CD4-positive, alpha-beta T cell treated with Interleukin-6 at 100 ng/mL for 8 hours (primary cell): ENCODE measurements at places on chromosomes 4 and X.
A peak's percentile ranks its signal among the peaks of the same experiment; 100 is the strongest.

DNA sequence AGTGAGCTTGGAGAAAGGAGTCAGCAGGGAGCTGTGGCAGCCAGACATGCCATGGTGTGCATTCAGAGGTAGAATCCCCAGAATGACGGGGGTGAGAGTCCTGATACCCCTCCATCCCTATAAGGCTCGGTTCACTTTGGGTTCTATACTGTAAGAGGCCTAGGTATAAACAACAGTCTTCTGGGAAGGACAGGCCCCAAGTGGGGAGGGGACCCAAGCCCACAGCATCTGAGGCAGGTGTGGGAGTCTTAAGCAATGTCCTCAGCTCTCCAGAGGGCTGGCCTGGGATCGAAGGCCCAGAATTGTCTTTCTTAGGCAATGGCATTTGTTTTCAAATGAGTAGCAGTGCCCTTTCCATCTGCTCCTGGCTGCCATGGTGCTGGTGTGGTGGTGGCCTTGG is 50.2 kb upstream of the MAMLD1 start:
- DNase-seq = no peak

DNA sequence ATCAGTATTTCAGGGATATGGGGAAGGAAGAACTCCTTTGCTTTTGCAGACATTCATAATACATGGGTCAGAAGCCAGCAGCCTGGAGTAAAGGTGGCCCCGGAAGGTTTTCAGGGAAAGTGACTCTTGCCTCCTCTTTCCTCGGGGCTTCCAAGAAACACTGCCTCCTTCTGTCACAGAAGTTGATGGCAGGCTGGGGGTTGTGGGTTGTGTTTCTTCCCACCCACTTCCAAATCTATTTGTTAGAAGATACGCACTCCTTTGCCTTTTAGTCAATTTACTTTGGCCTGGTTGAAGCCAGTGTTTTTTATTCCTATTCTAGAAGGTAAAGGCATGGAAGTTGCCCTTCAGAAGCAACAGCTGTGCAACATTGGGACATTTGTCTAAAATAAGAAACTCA is 19.7 kb downstream of the KIT start:
- DNase-seq = no peak

- no peak for DNase-seq
Measured at GRCh38 chr4:185322803-185323202, 72.9 kb downstream of the LRP2BP start.

- no peak for DNase-seq
Measured at GRCh38 chr4:20318909-20319277, 67.2 kb downstream of the SLIT2 start.

GRCh38 chrX:12363216-12363615 is 224.9 kb downstream of the FRMPD4 start:
- DNase-seq = no peak

GRCh38 chrX:95678679-95679078 is 1006.0 kb upstream of the DIAPH2 start:
- no peak for DNase-seq

- DNase-seq = no peak
Measured at GRCh38 chrX:122934131-122934530, 249.9 kb upstream of the GRIA3 start.

DNA sequence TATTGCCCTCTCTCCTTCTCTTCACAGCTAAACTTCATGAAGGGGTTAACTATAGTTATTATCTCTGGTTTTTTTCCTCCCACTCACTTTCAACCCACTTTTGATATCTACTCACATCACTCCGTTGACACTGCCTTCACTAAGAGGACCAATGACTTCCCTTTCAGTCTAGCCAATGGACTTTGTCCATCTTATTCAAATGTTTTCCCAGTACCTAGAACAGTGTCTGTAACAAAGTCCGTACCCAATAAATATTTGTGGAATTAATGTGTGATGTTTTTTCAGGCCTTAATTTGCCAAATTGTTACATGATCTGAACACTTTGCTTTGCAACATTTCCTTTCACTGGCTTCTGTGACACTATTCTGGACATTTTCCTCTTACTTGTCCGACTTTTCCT is 106.0 kb upstream of the AR start:
- no peak for DNase-seq

DNA sequence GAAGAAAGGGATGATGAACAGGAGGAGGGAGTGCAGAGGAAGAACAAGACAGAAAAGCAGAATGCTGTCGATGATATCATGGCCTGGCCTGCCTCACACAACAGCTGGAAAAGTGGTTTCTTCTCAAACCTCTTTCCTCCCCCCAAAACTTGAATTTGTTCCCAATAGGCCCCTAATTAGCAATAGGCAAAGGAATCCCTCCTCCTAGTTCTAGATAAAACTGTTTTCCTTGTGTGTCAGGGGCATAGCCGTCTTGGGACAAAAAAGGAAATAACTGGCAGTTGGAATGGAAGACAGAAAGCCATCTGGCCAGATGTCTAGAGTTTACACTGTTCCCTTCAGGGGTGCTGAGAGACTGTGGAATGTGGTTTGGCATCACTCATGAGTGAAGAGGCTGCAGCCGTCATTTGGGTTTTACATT is 177.8 kb upstream of the C1QTNF7 start:
- DNase-seq = no peak

DNA sequence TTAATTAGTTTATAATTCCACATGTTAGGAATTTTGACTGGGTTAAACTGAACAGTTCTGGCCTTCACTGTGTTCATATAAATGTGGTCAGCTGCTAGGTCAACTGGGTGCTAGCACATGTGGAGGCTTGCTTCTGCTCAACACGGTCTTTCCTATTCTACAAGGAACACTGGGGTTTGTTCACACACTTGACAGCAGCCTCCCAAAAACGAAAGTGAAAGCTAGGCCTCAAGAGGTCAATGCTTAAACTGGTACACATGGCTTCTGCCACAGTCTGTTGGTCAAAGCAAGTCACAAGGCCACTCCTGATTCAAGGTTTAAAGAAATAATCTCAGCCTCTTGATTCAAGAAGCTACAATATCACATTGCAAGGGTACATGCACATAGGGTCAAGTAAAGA is 126.5 kb downstream of the QDPR start:
- peak; percentile 19 for DNase-seq

DNA sequence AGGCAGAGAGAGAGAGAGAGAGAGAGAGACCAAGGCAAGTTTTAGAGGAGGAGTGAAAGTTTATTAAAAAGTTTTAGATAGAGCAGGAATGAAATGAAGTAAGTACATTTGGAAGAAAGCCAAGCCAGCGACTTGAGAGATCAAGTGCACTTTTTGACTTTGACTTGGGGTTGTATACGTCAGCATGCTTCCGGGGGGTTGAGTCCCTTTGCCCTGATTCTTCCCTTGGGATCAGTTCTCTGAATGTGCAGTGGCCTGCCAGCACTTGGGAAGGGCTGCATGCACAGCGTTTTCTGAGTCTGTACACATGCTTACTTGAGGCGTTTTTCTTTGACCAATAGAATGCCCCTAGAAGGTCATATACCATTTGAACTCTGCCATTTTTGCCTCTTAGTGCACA is 400.5 kb downstream of the PDGFC start:
- DNase-seq = no peak

DNA sequence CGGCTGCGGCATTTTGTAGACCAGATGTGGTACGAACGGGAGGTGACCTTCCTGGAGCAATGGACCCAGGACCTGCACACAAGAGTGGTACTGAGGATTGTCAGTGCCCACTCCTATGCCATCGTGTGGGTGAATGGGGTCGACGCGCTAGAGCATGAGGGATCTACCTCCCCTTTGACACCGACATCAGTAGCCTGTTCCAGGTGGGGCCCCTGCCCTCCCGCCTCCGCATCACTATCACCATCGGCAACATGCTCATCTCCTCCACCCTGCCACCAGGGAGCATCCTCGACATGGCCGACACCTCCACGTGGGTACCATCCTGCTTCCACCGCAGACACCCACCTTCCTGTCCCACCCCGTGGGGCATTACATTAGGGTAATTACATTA is 46.2 kb downstream of the SMARCA5 start:
- DNase-seq = no peak

DNA sequence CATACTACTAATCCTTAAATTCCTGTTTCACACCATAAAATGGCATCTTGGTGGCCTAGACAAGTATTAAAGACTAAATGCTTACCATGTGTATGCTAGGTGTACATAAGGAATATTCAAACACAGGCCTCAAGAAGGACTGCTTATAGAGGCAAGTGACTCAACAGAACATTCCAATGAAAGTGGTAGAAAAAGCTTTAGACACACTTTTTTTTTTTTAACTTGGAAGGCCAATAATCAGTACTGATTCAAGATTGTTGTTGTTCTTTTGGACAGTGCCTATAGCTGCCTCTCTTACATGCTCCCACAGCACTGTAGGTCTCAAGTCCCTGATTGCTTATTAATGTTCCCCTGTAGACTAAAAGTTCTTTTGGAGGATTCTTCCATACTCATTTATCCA is 77.6 kb downstream of the FBXL5 start:
- DNase-seq = no peak

- no peak for DNase-seq
Measured at GRCh38 chrX:123184866-123185276, 793 bp downstream of the GRIA3 start.

GRCh38 chr4:89273741-89274141 is 33.9 kb downstream of the GPRIN3 start:
- DNase-seq = no peak

DNA sequence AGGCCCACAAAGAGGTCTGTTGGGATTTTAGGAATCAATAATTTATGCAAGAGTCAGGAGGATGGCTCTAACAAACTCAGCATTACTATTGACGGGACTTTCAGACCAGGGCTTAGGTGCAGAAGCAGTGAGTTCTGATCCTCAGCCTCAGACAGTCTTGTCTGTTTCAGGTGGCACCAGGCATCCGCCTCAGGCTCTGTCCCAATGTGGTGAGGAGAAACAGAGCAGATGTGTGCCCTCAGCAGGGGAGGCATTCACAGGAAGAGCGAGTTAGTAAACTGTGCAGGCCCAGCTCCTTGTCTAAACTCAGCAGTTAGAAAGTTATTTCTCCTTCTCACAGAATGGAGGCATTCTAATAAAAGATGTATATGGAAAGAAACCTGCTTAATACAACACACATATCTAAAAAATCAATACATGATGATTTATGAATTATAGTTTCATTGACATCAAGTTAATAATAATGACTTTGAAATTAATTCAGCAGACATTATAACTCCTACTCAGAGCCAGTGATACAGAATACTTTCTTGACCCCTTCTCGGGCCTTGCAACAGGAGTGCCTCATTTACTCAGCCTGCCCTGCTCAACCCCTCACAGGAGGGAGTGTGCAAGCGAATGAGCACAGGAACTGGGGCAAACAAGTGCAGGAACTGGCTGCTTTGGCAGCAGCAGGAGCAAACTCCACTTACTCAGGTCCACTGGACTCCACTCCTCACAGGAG is 202.8 kb upstream of the SMIM31 start:
- no peak for DNase-seq
